ENCODE measurements at places on chromosomes 4 and X.

DNA sequence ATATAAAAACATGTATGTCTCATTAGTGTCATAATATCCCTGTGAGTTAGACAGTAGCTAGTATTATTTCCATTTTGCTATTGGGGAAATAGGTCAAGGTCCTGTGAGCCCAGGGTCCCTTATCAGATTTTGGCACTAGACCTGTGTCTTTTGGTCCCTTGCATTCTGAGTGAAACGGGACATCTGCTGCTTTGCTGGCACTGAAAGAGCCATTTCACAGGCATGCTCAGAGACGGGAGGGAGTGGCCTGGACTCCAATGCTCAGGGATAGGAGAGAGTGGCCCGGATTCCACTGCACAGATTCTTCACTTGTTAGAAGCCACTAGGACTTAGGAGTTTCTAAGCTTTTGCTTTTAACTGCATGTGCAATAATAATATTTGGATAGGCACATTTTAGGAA is 177.2 kb downstream of the TSPAN5 start:
- DNase-seq: no peak

GRCh38 chr4:172095161-172095560 is 282.0 kb downstream of the GALNTL6 start:
- DNase-seq: no peak

DNA sequence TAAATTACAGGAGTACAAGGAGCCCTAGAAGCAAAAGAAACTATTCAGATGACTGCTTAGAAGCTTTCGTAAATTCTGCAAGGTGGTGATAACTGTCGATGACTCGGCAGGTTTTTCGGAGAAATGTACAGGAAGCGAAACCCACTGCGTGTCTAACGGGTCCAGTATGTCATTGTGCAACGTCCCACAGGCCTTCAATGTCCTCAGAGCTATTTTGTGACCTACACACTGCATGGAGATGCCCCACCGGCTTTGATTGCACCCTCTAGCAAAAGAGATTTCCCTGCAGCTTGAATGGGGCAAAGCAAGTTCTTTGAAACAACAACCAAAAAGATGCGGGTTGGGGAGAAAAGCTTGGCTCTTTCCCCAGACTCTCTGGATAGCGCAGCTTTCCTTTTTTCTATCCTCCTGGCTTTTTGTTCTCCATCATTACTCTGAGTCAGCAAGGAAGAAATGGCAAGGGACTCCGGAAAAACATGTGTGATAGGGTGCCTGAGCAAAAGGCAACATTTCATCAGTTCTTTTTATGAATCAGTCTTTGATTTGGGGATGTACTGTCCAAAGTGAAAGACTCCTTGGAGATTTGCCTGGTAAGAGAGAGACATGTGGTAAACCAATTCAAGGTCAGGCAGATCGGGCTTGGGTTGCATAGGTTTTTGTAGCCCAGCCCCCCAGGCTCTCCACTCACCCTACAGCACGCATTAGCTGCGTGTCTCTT is 112.0 kb upstream of the TBL1X start:
- DNase-seq: no peak

GRCh38 chr4:38024206-38024509 is 64.0 kb downstream of the PTTG2 start:
- no peak for DNase-seq

GRCh38 chrX:50075630-50076339 is 125.0 kb downstream of the AKAP4 start:
- no peak for DNase-seq

DNA sequence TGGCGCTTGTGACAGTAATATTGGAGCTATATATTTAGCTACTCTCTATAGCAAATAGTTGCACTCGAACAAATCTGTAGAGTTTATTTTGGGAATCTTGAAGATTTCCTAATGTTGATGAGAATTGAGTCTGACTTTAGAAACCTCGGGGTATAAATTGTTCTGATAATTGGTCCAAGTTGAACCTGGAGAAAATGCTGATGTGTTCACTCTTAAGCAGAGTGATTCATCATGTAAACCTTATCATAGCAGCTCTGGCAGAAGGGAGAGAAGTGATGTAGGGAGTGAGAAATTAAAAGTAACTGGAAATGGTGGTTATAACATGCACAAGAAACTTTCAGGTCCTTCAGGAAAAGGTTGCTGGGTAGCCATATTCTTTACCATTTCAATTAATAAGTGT is 16.4 kb upstream of the SLC4A4 start:
- no peak for DNase-seq

GRCh38 chrX:1754077-1754476 is 139.2 kb downstream of the ASMT start:
- no peak for DNase-seq

DNA sequence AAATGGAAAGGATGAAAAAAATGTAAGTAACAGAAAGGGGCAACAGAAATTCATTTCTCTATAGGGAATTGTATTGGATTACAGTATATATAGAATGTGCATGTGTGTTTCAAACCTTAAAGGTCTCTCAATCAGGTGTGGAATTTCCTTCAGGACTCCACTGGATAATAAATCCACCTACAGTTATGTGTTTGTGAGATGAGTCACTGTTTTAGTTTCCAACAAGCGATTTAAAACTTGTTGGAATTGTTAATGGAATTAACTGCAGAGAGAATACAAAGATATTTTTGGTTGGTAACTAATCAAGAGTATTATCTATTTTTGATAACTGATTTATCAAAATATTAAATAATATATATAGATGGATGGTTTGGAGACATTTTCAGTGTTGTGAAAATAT is 32.8 kb downstream of the CEP44 start:
- no peak for DNase-seq
